ENCODE measurements at places on chromosomes 13 and 19.

- no peak for DNase-seq
Observed at GRCh38 chr19:50772476-50772875, 2.2 kb downstream of the GPR32 start.

- DNase-seq = no peak
Observed at GRCh38 chr13:111326621-111326965, 6.2 kb downstream of the TEX29 start.

GRCh38 chr19:34274284-34274826, 20.0 kb downstream of the GARRE1 start:
- no peak for DNase-seq

DNA sequence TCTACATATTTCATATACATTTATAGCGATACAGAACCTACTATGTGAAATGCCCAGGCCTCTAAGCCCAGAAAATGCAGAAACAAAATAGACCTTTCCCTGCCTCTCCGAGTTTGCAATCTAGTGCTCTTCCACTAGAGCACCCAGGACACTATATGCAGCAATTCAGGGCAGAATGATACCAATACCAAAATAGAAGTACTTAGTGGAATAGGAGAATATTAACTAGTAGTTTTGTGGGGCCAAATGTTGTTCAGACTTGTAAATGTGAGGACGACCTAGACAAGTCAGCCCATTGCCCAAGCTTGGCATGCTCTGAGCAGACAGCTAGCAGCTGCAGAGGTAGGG, 35.8 kb upstream of the FLT1 start:
- no peak for DNase-seq

DNA sequence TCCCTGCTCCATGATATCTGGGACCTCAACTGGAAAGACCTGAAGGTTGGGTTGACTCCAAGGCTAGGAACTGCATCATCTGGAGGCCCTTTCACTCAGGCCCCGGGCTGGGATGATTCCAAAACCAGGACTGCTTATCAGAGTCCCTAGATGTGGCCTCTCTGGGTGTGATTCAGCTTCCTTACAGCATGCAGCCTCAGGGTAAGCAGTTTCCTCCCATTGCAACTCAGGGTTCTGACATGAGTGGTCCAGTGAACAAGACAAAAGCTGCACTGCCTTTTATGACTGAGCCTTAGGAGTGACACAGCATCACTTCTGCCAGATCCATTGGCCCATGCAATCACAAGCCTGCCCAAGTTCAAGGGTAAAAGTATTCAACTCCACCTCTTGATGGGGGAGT, 502.8 kb downstream of the COG6 start:
- no peak for DNase-seq
